ENCODE measurements at places on chromosomes 11 and 22.

DNA sequence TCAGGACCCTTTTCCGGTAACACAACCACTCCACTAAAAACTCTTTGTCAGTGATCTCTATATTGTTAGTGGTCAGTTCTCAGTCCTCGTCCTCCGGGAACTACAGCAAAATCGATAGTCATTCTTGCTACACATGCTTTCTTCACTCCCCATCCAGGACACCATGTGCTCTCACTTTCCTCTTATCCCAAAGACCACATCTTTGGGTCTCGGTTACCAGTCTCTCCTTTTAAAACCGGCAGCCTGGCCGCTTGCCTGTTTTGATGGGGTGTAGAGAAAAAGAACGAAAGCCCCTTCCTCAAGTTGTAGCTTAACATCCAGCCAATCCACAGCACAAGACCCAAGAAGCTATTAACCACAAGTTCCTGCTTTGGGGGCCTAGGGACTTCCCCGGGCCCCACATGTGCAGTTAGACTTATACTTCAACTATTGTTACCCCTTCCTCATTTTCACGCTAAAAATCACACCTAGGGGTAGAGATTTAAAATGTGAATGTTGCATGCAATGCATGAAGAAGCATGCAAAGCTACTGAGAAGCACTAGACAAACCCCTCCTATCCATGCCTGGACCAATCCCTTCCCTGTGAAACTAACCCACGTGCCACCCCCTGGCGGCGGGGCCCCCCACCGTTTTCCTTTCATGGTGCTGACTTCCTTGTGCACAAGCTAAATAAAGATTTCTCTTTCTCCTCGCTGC lies 1.5 kb upstream of the TOLLIP start:
- DNase-seq = no peak

GRCh38 chr11:7656704-7657103 lies 16.6 kb downstream of the CYB5R2 start:
- no peak for DNase-seq

GRCh38 chr11:56163804-56164203 lies 3.7 kb upstream of the OR8K5 start:
- no peak for DNase-seq

GRCh38 chr11:123973816-123974215 lies 3.8 kb downstream of the OR10S1 start:
- peak; percentile 79 for DNase-seq

GRCh38 chr11:16923987-16924386 lies 90.2 kb downstream of the PLEKHA7 start:
- no peak for DNase-seq

GRCh38 chr11:82775736-82776346 lies 42.2 kb upstream of the FAM181B start:
- DNase-seq = peak; percentile 79

DNA sequence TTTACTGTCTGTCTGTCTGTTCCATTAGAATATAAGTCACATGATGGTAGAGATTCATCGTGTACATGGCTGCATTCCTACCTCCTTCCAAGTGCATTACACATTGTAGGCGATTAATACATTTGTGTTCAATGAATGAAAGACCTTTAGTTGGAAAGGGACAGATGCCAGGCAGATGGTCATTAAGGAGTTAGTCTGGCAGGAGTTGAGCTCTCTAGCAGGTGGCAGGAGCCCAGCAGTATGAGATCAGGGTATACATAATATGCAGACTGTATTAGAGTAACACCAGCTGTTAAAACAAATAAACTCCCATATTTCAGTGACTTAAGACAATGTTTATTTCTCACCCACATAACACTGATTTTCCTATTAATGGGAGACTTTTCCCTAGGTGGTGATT lies 147.7 kb upstream of the LARGE1 start:
- DNase-seq = no peak
